ENCODE measurements at places on chromosomes 4 and X. TPM values are rescaled to one million over a fixed set of nuclear protein-coding genes. Genes with fewer than 3 reads are reported as not detected.

The CLDN2 gene
- not detected for total RNA-seq

The ERVMER34-1 gene
- total RNA-seq, result not detected

The MAGEA9B gene
- total RNA-seq, result not detected

- peak; percentile 54 for DNase-seq
Observed at GRCh38 chr4:137432446-137433311, 99.6 kb downstream of the PCDH18 start.

- no peak for DNase-seq
Observed at GRCh38 chr4:98672583-98673287, 14.3 kb upstream of the TSPAN5 start.

GRCh38 chrX:153970357-153971123, 1.1 kb downstream of the HCFC1 start:
- peak; percentile 92 for DNase-seq
